ENCODE measurements at places on chromosomes 13 and 19.

DNA sequence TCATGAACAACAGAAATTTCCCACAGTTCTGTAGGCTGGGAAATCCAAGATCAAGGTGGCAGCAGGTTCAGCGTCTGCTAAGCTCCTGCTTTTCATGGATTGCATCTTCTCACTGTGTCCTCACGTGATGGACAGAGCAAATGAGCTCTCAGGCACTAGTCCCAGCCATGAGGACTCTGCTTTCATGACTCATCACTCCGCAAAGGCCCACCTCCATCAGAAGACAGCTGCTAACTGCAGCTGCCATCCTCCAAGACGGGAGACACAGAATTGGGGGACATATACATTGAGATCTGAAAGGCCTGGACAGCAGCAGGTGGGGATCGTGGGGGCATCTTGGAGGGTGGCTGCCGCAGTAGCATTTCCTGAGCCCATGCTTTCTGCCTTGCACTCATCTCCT lies 44.4 kb upstream of the SPATA13 start:
- no peak for DNase-seq

DNA sequence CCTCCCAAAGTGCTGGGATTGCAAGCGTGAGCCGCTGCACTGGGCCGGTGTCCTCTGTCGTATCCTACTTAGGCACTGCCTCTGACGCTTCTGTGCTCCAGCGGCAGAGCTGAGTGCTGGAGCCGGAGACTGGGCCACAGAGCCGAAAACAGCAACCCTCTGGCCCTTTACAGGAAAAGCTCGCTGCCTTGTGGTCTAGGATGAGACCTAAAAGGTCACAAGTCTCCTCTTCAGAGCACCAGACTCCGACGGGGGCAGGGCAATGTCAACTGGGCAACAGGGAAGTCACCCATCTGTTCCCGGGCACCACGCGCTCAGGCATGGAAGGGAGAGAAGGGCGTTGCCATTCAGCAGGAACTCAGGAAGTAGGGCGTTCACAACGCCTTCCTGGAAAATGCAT lies 91.7 kb downstream of the GADD45B start:
- no peak for DNase-seq

GRCh38 chr19:45497791-45498190 lies 452 bp upstream of the PPM1N start:
- DNase-seq = no peak

GRCh38 chr13:111913761-111914140 lies 153.2 kb upstream of the SOX1 start:
- no peak for DNase-seq

GRCh38 chr19:52722062-52723003 lies 12.5 kb downstream of the ZNF611 start:
- no peak for DNase-seq

DNA sequence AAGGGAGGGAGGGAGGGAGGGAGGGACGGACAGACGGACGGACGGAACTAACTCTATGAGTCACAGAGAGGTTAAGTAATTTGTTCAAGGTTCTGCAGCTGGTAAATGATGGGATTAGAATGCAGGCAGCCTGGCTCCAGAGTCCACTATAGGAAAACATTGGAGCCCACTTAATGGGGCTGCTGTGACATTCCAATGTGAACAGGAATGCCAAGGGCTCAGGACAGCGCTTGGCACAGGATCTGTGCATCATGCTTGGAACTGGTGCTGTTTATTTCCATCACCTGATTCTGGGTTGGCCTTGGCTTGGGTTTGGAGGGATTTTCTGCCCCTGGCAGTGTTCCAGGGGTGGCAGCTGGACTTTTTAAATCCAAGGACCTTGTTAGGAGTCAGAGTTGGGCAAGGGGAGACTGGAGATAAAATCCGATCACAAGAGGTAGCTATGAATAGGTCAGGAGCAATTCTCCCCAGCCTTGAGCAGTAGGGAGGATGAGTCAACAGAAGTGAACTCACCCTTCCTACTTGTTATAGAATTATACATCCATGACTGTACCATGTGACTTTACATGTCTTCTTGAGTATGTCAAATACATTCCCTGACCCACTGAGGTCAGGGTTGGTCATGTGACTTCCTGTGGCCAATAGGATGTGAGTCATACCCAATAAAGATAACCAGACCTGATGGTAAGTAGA lies 7.8 kb upstream of the HIF3A start:
- DNase-seq = no peak

GRCh38 chr19:35851213-35852028 lies 883 bp downstream of the NPHS1 start:
- DNase-seq = no peak

DNA sequence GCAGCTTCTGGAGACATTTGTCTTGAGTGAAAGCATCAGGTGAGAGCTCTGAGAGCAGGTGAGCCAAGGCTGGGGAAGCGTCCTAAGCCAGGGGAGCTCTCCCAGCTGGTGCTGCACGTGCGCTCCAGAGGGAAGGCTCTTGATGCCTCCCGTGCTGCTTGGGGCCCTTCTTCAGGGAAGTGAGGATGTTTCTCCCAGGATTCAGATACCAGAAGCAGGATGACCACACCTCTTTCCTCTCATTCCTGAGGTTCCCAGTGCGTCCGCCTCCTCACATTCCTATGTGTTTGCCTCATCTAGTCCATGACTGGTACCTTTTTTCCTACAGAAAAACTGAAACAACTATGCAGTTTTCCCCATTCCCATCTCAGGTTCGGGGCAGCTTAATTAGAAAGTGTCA lies 231.0 kb upstream of the IRS2 start:
- no peak for DNase-seq

GRCh38 chr19:18280247-18281081 lies 958 bp downstream of the JUND start:
- peak; percentile 66 for DNase-seq

- DNase-seq = peak; percentile 41
Observed at GRCh38 chr13:21176982-21177284, 475 bp downstream of the MRPL57 start.

DNA sequence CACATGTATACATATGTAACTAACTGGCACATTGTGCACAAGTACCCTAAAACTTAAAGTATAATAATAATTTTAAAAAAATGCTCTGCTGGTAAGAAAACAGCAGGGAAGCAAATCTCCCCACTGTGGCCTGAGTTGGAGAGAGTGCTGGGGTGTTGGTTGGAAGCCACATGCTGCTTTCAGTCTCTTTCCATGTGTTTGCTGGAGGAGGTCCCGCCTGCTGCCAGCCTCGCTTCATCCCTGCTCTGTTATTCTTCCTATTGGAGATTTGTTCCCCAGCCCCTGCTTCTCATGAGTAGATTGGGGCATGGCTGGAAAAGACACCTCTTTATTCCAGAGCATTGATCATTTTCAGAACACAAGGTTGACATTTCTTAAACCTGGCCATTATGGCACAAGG lies 230.5 kb downstream of the FGF9 start:
- no peak for DNase-seq

GRCh38 chr19:45767881-45768654 lies 984 bp downstream of the SIX5 start:
- no peak for DNase-seq
